Lung microvascular endothelial cell (primary cell): ENCODE measurements at places on chromosomes 5 and 9. TPM values are rescaled to one million over a fixed set of nuclear protein-coding genes. Genes with fewer than 3 reads are reported as not detected.

NEUROG1 gene
- not detected in 2 replicates for total RNA-seq

ARPC5L gene
- total RNA-seq: 14.2 and 15.3 TPM in 2 replicates

RNF208 gene
- total RNA-seq: 0.22 TPM in 1 of 2 replicates, not detected in the other

FRMD3 gene
- total RNA-seq: 2.4 and 6.8 TPM in 2 replicates

NKD2 gene
- total RNA-seq: 0.22 and 0.79 TPM in 2 replicates

CXCL14 gene
- not detected in 2 replicates for total RNA-seq

IRGM gene
- not detected in 2 replicates for total RNA-seq

PROP1 gene
- total RNA-seq: not detected in 2 replicates

ORM2 gene
- total RNA-seq: not detected in 2 replicates

LCN9 gene
- total RNA-seq: not detected in 2 replicates
